ENCODE measurements at places on chromosomes 6 and 20. TPM values are rescaled to one million over a fixed set of nuclear protein-coding genes. Genes with fewer than 3 reads are reported as not detected.

GRCh38 chr20:57108742-57109570, 157.5 kb downstream of the BMP7 start:
- no peak for DNase-seq

GRIK2 gene
- 10.8 TPM for total RNA-seq

F13A1 gene
- 2.8 TPM for total RNA-seq

DNA sequence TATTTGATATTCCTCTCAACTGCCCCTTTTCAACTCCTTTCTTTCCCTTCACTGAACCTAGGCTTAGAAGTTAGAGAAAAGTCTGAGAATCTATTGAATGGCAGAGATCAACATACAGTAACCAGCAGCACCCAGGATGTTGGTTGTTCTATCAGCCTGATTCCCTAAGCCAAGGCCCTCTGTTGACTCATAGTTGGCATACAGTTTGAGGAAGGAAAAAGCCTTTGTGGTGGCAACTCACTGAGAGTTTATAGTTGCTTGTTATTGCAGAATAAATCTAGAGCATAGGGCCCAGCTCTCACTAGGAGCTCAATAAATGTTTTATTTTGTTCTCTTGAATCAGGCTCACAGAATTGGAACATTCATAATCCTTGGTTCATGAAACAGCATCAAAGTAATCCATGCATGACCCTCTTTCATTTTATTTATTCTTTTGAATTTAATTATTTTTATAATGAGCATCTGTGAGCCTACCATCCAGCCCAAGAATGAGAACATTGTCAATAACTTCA, 119.1 kb upstream of the ADGRF1 start:
- DNase-seq = no peak

PI3 gene
- total RNA-seq = not detected

NKAIN4 gene
- not detected for total RNA-seq

GRCh38 chr6:122804962-122805485, 16.0 kb downstream of the SMPDL3A start:
- no peak for DNase-seq

- no peak for DNase-seq
Observed at GRCh38 chr6:97361286-97361685, 78.3 kb upstream of the MMS22L start.

DNA sequence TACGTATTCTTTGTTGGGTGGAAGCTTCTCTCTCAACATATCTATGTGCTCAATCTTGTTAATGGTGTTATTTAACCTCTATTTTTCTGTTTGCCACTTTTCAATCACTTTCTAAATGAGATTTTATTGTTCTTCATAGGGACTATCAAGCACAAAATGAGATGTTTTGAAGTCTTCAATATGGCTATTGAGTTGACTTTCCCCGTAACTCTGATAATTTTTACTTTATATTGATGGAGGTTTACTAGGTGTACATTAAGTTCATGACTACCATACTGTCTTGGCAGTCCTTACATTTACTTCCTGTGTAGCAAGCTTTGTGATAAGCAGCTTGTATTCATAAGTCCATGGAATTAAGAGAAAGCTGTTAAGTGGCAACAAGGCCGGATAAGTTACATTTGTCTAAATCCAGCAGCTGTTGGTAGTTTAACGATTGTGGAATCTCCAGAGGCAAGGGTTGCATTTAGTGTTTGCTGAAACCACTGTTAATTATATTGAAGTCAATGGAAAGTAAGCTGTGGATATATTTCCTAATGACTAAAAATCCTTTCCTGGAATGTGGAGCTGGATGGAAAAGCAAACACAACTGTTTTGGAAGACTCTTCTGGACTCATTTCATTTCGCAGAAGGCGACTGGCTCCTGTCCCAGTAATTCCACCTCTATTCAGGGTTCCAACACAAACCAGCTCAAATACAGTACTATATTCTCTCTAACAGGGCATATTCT, 57.3 kb upstream of the SMIM29 start:
- DNase-seq = no peak

SPEF1 gene
- total RNA-seq = 0.24 TPM

SLC22A3 gene
- total RNA-seq = not detected

CDH26 gene
- total RNA-seq = 0.46 TPM

SPTLC3 gene
- 5.0 TPM for total RNA-seq

DNA sequence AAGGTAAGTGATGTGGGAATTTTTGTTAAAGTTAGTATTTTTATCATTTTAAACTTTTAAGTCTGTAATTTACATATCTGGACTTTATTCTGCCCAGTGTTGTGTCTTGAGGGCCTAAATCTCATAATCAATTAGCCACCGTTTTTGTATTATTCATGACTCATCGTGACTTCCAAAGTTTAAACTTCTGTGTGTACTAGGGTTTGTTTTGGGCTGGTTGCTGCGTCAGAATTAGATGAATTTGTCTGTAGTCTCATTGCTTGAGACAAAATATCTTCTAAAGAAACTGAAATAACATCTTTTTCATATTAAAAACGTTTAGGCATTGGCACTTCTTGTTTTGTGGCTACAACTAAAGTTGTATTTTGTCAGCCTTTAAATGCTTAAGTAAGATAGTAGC, 41.3 kb downstream of the CDYL start:
- DNase-seq = no peak

- DNase-seq = no peak
Observed at GRCh38 chr6:15429141-15430110, 183.6 kb downstream of the JARID2 start.

All from osteocyte (in vitro differentiated cells).